Activated T-helper 1 cell treated with anti-CD3 and anti-CD28 coated beads, Interleukin-12 subunit alpha, Interleukin-12 subunit beta, Interleukin-2, Interleukin-4 antibody, amounts not matched to agents 30 ng/mL and 10 ng/mL and 1 ng/mL, durations not matched to agents 14 hours and 24 hours and 36 hours (primary cell): ENCODE measurements at places on chromosomes 5 and 9. TPM values are rescaled to one million over a fixed set of nuclear protein-coding genes. Genes with fewer than 3 reads are reported as not detected.

EIF4E1B gene
- not detected in 2 replicates for total RNA-seq

- no peak for DNase-seq
- peaks cover 14% of the 10 kb centered on the region for H3K4me1 ChIP-seq
- no peak overlapping the region for H3K27ac ChIP-seq
- H3K4me3 ChIP-seq: no peak overlapping the region
- H3K36me3 ChIP-seq: no peaks in the 10 kb centered on the region
Observed at GRCh38 chr9:19180991-19181390, 49.5 kb upstream of the DENND4C start.

DNA sequence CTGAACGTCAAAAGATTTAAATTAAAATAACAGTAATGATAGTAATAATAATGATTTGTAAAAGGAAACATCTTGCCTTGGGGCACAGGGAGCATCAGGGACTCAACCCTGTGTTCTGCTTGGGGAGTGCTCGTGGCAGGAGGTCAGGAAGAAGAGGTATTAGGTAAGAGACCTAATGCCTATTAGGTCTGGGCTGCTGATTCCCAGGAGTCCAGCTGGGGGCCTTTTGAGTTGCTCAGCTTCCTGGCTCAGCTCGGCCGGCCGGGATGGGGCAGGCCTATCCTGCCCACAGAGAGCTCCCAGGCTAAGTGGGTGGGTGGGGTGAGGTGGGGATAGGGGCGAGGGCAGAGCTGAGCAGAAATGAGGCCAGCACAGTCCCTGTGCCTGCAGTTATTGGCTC, 17.5 kb downstream of the LMX1B start:
- no peaks in the 10 kb centered on the region for H3K4me1 ChIP-seq
- no peak overlapping the region for H3K4me3 ChIP-seq
- DNase-seq: no peak
- H3K36me3 ChIP-seq: no peaks in the 10 kb centered on the region
- H3K27me3 ChIP-seq: peaks cover 57% of the 10 kb centered on the region

- no peak for DNase-seq
- no peaks in the 10 kb centered on the region for H3K36me3 ChIP-seq
- no peak overlapping the region for H3K27ac ChIP-seq
- no peaks in the 10 kb centered on the region for H3K27me3 ChIP-seq
- H3K4me1 ChIP-seq: no peaks in the 10 kb centered on the region
Observed at GRCh38 chr5:104412649-104413240, 850.2 kb upstream of the NUDT12 start.

- H3K27me3 ChIP-seq: peaks cover 64% of the 10 kb centered on the region
- H3K27ac ChIP-seq: peak overlapping the region; percentile 8
- no peak for DNase-seq
- no peaks in the 10 kb centered on the region for H3K36me3 ChIP-seq
- H3K4me1 ChIP-seq: peaks cover 5% of the 10 kb centered on the region
Observed at GRCh38 chr5:38555354-38556087, 925 bp downstream of the LIFR start.

- H3K36me3 ChIP-seq: no peaks in the 10 kb centered on the region
- H3K4me1 ChIP-seq: no peaks in the 10 kb centered on the region
- no peak overlapping the region for H3K27ac ChIP-seq
- peaks cover 3% of the 10 kb centered on the region for H3K27me3 ChIP-seq
- no peak overlapping the region for H3K4me3 ChIP-seq
Observed at GRCh38 chr9:14529629-14530028, 163.6 kb downstream of the ZDHHC21 start.

GRCh38 chr9:78972303-78972999, 599.3 kb upstream of the TLE4 start:
- DNase-seq: no peak
- H3K4me3 ChIP-seq: no peak overlapping the region
- H3K36me3 ChIP-seq: no peaks in the 10 kb centered on the region
- no peak overlapping the region for H3K27ac ChIP-seq
- H3K27me3 ChIP-seq: no peaks in the 10 kb centered on the region
- no peaks in the 10 kb centered on the region for H3K4me1 ChIP-seq

DNA sequence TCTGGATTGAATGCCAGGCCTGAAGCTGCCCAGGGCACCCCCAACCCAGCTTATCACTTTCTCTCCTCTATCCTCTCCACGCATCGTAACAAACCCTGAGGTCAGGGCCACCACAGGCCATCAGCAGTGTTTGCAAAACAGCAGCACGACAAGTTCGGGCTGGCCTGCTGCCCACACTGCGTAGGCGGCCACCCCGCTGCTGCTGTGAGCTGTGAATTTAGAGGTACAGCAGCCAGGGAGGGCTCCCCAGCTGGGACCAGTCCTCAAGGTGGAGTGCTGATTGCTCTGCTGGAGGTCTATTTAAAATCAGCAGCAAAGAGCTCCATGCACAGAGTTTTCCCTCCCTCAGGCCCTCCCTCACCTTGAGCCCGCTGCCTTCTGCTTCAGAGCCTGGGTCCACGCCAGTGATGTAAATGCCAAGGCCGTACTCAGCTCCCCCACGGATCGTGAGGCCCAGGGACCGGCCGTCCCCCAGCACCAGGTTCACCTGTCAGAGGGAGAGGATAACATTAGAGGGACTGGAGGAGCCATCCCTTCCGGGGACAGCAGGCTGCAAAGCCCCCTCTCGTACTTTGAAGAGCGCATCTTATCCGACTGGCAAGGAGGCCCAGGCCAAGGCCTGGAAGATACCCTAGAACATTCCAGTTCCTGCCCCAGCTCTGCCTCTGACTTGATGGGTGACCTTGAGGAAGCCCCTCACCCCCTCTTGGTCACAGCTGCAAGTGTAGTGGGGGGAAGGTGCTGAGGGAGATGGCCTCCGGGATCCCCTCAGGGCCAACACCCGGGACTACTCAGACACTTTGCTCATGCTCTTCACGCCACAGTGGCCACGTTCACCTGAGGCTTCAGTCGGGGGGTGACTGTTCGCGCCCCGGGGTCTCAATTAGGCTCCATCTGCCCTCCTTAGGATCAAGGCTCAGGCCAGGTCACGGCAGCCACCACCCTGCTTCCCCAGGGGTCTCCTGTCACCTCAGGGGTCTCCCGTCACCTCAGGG, 39.1 kb downstream of the WHRN start:
- peaks cover 3% of the 10 kb centered on the region for H3K27me3 ChIP-seq
- DNase-seq: no peak
- H3K4me3 ChIP-seq: no peak overlapping the region
- peaks cover 7% of the 10 kb centered on the region for H3K4me1 ChIP-seq
- H3K27ac ChIP-seq: no peak overlapping the region
- H3K36me3 ChIP-seq: no peaks in the 10 kb centered on the region

DNA sequence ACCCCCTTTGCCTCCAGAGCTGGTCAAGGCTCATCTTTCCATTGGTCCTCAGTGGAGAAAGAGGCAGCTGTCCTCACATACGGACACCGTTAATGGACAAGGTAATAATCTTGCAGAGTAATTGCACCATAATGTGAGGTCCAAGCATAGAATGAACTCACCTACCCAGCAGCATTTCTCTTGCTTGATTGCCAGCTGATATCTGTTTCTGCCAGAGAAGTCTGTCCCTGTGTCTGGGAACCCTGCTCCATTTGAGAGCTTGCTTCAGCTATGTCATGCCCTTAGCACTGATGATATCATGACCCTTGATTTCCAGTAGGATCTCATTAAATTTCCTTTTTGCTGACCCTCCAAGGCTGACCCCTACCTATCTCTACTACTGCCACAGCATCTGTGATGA, 154.6 kb downstream of the PIK3R1 start:
- no peak overlapping the region for H3K4me3 ChIP-seq
- H3K36me3 ChIP-seq: peaks cover 5% of the 10 kb centered on the region
- DNase-seq: no peak

GRCh38 chr9:93111001-93111370, 15.0 kb downstream of the CARD19 start:
- H3K36me3 ChIP-seq: peaks cover 7% of the 10 kb centered on the region
- H3K4me3 ChIP-seq: no peak overlapping the region
- no peak overlapping the region for H3K27ac ChIP-seq
- H3K27me3 ChIP-seq: no peaks in the 10 kb centered on the region
